ENCODE measurements at places on chromosomes 6 and 20. TPM values are rescaled to one million over a fixed set of nuclear protein-coding genes. Genes with fewer than 3 reads are reported as not detected.

- peak; percentile 70 for DNase-seq
Measured at GRCh38 chr6:150881911-150882481, 16.5 kb downstream of the MTHFD1L start.

GRCh38 chr6:36358226-36358915 is 21.7 kb upstream of the BNIP5 start:
- DNase-seq = no peak

The ACOT8 gene
- 57.8 TPM for total RNA-seq

The SNTA1 gene
- 165 TPM for total RNA-seq

The RIMS1 gene
- total RNA-seq = 1.1 TPM

DNA sequence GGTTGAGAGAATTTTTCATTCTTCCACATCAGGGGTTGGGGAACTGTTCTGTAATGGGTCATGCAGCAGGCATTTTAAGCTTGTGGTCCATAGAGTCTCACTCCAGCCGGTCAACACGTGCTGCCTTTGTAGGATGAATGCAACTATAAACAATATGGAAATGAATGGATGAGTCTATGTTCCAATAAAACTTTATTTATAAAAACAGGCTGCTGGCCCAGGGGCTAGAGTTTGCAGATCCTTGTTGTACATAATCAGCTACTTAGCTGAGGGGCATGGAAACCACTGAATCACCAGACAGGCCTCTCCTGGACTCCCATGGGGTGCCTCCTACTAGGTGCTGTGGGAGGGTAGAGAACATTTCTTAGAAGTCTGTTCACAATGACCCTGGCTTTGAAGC is 243.4 kb downstream of the BMP7 start:
- DNase-seq = no peak

GRCh38 chr6:92586236-92586977 is 833.0 kb downstream of the EPHA7 start:
- no peak for DNase-seq

The RBPJL gene
- not detected for total RNA-seq

Data from heart left ventricle (tissue), 16 donors.